Esophagus squamous epithelium (tissue), 5 donors: ENCODE measurements at places on chromosomes 4 and X. TPM values are rescaled to one million over a fixed set of nuclear protein-coding genes. Genes with fewer than 3 reads are reported as not detected.

DNA sequence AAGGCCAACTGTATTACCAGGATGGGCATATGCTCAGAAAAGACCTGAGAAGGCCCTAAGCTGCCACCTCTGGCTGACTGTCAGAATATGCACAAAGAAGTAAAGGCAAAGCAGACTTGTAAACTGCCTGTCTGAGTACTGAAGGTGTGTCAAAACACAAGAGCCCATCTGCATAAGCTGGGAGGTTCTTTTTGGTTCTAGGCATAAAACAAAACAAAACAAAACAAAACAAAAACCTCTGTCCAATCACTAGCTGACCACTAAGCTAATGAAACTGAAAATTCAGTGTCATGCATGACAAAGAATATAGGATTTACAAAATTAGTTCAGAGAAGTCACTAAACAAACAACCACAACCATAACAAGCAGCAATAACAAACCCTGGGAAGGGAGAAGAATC lies 20.6 kb downstream of the SH3D19 start:
- DNase-seq: no peak

DNA sequence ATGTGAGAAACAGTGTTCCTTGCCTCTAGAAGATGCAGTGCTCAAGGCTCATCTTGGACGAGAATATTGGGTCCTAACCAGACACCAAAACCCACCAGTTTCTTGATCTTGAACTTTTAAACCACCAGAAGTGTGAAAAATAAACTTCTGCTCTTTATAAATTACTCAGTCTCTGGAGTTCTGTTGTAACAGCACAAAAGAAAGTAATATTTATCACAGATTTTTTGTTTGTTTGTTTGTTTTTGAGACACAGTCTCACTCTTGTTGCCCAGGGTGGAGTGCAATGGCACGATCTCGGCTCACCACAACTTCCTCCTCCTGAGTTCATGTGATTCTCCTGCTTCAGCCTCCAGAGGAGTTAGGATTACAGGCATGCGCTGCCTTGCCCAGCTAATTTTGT lies 371.1 kb upstream of the NDST4 start:
- DNase-seq: no peak

DNA sequence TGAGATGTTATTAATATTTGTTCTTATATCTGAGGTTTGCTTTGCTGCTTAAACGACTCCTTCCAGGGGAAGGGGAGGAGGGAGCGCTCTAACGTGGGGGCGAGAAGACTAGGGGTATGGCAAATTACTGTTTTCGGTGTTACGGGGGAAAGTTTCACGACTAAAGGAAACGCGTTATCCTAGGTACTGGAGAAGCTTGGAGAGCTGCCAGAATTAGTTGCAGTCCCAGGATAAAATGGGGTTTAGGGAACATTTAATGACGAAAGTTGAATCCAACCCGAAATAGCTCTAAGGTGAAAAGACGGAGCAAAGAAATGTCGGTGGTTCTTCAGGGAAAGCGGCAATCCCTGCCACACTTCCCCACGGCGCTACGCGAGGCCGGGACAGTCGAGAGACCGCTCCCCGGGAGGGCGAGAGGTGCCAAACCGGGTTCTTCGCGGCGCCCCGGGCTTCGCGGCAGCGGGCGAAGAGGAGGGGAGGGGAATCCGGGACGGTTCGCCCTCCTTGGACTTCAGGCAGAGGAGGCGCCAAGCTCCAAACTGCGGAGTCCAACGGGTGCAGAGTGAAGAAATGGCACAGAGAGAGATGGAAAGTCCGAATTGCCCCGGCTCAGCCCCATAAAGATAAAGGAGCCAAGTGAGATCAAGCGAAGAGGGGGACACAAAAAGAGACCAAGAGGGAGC lies 724 bp downstream of the THOC2 start:
- no peak for DNase-seq

The PLS3 gene
- 148 TPM for total RNA-seq

GRCh38 chrX:40153345-40154249 lies 55.8 kb upstream of the BCOR start:
- peak; percentile 3 for DNase-seq

DNA sequence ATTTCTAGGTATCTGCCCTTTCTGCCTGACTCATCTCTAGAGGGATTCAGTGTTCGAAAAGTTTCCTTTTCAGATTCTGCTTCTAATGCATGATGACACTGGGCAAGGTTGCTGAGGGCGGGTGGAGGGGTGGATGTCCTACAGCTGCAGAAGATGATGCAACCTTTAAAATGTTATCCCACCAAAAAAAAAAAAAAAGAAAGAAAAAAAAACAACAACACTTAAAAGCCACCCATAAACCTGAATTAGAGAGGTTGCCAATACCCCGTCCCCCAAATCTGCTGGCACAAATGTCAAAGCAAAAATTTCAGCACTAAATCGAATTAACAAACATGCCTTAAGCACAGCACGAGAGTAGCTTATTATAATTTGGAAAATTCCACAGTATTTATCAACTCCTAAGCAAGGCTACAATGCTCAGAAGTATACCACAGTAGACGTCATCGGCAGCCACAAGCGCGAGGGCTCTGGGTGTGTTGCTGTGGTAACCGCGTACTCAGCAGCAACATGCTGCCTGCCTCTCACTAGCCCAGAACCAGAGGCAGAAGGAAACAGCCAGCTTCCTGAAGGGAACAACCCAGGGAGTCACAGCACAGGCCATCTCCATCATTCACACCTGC lies 167.5 kb upstream of the MAP3K15 start:
- no peak for DNase-seq

- DNase-seq: no peak
Observed at GRCh38 chrX:49291615-49292337, 11.7 kb upstream of the GAGE10 start.

DNA sequence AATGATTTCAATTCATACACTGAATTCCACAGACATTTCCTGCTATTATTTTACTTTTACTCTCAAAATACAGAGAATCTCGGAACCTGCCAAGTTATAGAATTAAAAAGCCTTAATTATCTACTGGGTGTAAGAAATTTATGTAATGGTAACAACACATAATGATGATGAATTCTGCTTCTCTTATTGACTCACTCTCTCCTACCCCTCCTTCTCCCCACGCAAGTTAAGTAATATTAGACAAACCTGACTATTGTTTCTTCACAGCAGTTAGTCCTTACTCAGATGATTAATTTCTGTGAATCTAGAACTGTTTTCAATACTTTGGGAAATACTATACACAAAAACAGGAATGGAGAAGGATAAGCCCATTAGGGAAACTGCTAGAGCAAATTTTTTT lies 762.0 kb downstream of the CCSER1 start:
- DNase-seq: no peak
